Heart left ventricle (tissue), 16 donors: ENCODE measurements at places on chromosomes 4 and X. TPM values are rescaled to one million over a fixed set of nuclear protein-coding genes. Genes with fewer than 3 reads are reported as not detected.

Gene POU3F4
- not detected for polyA plus RNA-seq

Gene GNRHR
- polyA plus RNA-seq: not detected

Gene KIT
- polyA plus RNA-seq: 0.08 TPM

Gene BCOR
- 15.5 TPM for polyA plus RNA-seq

Gene F8
- polyA plus RNA-seq: 60.2 TPM

Gene SLC6A14
- not detected for polyA plus RNA-seq

Gene IGSF1
- 0.12 TPM for polyA plus RNA-seq

Gene MMRN1
- polyA plus RNA-seq: 1.6 TPM

Gene SSX3
- not detected for polyA plus RNA-seq

Gene IL21
- not detected for polyA plus RNA-seq

GRCh38 chr4:76984788-76985211 lies 35.2 kb downstream of the SEPTIN11 start:
- H3K4me3 ChIP-seq: no peak overlapping the region
- H3K4me1 ChIP-seq: peaks cover 9% of the 10 kb centered on the region
- H3K27me3 ChIP-seq: no peaks in the 10 kb centered on the region
- H3K36me3 ChIP-seq: no peaks in the 10 kb centered on the region
- DNase-seq: peak; percentile 57

- DNase-seq: no peak
- peak overlapping the region; percentile 97 for H3K27ac ChIP-seq
- H3K4me3 ChIP-seq: peak overlapping the region; percentile 94
Observed at GRCh38 chr4:176319151-176319703, 539 bp upstream of the SPCS3 start.

- H3K27ac ChIP-seq: no peak overlapping the region
- H3K4me1 ChIP-seq: no peaks in the 10 kb centered on the region
- no peaks in the 10 kb centered on the region for H3K36me3 ChIP-seq
- no peak overlapping the region for H3K4me3 ChIP-seq
- H3K27me3 ChIP-seq: no peaks in the 10 kb centered on the region
- no peak for DNase-seq
Observed at GRCh38 chr4:102589743-102590142, 88.6 kb downstream of the NFKB1 start.

DNA sequence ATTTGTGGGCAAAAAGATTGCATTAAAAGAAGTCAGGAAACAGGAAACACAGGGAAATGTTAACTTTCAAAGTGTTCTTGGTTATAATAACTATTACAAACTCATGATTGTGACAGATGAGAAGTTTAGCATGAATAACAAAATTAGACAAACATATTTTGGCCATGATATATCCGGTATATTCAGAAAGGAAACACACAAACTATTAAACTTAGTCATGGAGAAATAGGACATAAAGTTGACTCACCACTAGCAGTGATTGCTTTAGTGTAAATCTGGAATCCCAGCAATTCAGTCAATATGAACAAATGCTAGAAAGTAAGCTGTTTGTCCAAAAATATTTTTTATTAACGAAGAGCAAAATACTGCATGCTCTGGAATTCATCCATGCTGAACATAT lies 1299.9 kb downstream of the C4orf33 start:
- H3K4me1 ChIP-seq: no peaks in the 10 kb centered on the region
- no peak for DNase-seq
- H3K27me3 ChIP-seq: no peaks in the 10 kb centered on the region

DNA sequence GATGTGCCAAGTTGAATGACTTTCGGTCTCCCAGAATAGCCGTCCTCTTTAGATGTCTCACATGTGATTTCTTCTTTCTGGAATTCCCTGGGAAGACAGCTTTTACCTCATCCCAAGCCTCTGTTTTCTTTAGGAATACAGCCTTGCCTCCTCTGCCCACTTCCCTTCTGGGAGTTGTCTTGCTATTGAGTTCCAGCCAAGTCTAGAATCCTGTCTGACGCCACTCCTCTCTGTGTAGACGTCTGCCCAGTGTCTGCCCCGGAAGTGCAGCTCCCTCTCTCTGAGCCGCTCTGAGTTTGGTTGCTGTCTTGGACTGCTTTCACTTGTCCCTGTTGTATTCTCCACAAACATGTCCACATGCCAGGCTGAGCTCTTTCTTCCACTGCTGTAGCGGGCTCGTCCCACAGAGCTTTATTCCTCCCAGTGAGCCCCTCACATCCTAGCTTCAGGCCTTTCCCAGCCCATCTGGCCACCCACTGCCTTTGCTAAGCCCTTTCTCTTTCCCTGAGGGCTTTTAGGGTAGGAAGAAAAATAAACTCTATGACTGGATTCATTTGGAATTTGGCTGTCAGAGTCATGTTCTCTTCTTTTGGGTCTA lies 9.0 kb upstream of the IGFBP7 start:
- peaks cover 33% of the 10 kb centered on the region for H3K4me1 ChIP-seq
- H3K36me3 ChIP-seq: no peaks in the 10 kb centered on the region
- DNase-seq: peak; percentile 71
- peak overlapping the region; percentile 36 for H3K4me3 ChIP-seq
- peak overlapping the region; percentile 69 for H3K27ac ChIP-seq

- no peaks in the 10 kb centered on the region for H3K4me1 ChIP-seq
- DNase-seq: no peak
- H3K27me3 ChIP-seq: no peaks in the 10 kb centered on the region
- H3K27ac ChIP-seq: no peak overlapping the region
Observed at GRCh38 chr4:77264826-77265225, 107.8 kb downstream of the CCNG2 start.

DNA sequence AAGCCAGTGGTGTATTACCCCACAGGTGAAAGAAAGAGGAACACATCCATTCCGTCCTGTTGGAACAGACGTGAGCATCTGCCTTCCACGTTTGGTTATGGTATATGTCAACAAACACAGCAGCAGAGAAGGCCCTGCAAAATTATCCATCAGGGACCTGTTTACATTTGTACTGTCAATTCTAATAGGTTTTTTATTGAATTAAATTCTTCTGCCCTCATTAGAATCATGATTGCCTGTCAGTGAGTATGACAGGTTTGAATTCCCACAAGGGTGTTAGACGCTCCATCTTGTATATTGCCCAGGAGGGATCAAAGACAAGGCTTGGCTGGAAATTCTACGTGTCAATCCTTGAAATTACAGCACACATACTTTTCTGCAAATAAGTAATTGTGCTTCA lies 339.9 kb upstream of the NOCT start:
- H3K4me1 ChIP-seq: peaks cover 19% of the 10 kb centered on the region
- DNase-seq: no peak
- no peak overlapping the region for H3K27ac ChIP-seq
- H3K4me3 ChIP-seq: no peak overlapping the region

- no peak overlapping the region for H3K4me3 ChIP-seq
- H3K4me1 ChIP-seq: no peaks in the 10 kb centered on the region
- no peaks in the 10 kb centered on the region for H3K27me3 ChIP-seq
- no peak for DNase-seq
Observed at GRCh38 chr4:112378858-112379257, 81.7 kb downstream of the ALPK1 start.

- H3K4me1 ChIP-seq: peaks cover 17% of the 10 kb centered on the region
- H3K36me3 ChIP-seq: no peaks in the 10 kb centered on the region
- H3K27me3 ChIP-seq: no peaks in the 10 kb centered on the region
- no peak overlapping the region for H3K4me3 ChIP-seq
Observed at GRCh38 chr4:123415977-123416376, 19.4 kb downstream of the SPRY1 start.

GRCh38 chrX:101051153-101051548 lies 760 bp downstream of the TRMT2B start:
- H3K36me3 ChIP-seq: no peaks in the 10 kb centered on the region
- H3K27ac ChIP-seq: peak overlapping the region; percentile 85
- H3K4me3 ChIP-seq: peak overlapping the region; percentile 67
- H3K4me1 ChIP-seq: no peaks in the 10 kb centered on the region
- DNase-seq: peak; percentile 10
- H3K27me3 ChIP-seq: no peaks in the 10 kb centered on the region

DNA sequence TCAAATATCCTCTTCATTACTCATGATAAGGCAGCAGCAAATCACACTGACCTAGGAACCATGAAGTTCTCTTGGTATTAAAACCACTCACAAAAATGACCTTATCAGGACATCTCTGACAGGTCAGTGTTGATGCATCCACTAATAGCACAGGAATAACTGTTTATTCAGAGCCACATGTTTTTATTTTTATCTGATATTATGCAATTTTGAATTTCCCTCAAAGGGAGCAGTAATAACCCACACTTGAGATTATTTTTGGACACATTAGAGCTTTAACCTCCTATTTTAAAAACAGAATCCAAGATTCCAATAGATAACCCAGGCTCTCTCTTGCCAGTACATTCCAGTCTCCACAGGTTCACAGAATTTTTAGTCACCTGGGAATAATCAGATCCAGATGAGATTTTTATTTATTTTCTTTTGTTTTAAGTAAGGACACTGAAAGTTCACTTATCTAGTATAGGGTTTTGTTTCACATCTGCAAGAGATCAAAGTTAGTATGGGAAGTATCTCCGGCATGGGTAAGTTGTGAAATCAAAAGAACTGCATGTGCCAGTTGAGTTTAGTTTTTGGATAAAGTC lies 36.3 kb upstream of the MYOZ2 start:
- peaks cover 45% of the 10 kb centered on the region for H3K4me1 ChIP-seq
- DNase-seq: no peak
- no peak overlapping the region for H3K4me3 ChIP-seq
- H3K27ac ChIP-seq: peak overlapping the region; percentile 47
- no peaks in the 10 kb centered on the region for H3K27me3 ChIP-seq

DNA sequence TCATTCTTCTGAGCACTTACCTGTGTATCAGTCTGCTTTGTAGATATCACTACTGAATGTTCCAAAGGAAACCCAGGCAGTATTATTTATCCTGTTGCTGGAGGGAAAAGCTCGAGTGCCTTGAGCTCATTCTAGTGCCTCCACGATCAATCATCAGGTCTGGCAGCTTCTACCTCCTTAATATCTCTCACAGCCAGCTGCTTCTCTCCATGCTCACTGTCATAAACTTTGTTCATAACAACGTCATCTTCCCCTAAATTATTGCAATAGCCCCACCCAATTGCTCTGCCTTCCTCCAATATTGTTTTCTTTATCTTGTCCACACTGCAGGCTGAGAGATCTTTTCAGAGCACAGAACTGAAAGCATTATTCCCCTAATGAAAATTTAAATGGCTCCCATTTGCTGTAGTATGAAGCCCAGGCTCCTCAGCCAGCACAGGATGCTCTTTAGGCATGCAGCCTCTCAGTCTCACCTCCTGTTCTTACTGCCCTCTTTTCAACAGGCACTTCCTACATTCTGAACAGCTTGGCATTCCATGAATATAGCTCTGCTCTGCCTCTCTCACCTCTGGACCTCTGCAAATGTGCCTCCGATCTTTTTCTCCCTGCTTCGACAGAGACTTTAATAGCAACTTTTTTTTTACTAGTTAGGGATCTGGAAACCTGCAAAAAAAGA lies 504.2 kb upstream of the IGFBP7 start:
- H3K27me3 ChIP-seq: no peaks in the 10 kb centered on the region
- no peaks in the 10 kb centered on the region for H3K4me1 ChIP-seq
- no peaks in the 10 kb centered on the region for H3K36me3 ChIP-seq
- no peak for DNase-seq
- no peak overlapping the region for H3K27ac ChIP-seq

GRCh38 chr4:140189805-140190204 lies 35.8 kb upstream of the MAML3 start:
- no peaks in the 10 kb centered on the region for H3K27me3 ChIP-seq
- H3K36me3 ChIP-seq: no peaks in the 10 kb centered on the region
- H3K4me3 ChIP-seq: no peak overlapping the region
- no peak overlapping the region for H3K27ac ChIP-seq
- H3K4me1 ChIP-seq: peaks cover 7% of the 10 kb centered on the region
- no peak for DNase-seq

DNA sequence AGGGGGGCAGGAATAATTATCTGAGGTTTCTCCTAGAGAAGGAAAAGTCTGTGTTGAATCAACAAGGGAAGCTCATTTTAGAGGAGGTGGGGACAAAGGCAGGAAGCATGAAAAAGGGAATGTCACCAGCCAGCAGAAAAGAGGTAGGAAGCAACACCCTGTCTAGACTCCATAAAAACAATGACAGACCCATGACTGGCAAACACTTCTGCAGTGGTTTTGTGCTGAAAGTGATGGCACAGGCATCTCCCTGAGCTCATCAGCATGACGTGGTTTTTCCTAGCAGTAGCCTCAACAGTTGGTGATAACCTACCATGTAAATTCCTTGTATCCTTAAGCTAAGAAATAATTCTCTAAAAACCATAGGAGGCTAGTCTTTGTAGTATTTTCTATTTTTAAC lies 110.7 kb upstream of the GALNT7 start:
- peak overlapping the region; percentile 41 for H3K27ac ChIP-seq
- DNase-seq: no peak
- H3K4me3 ChIP-seq: no peak overlapping the region
- H3K36me3 ChIP-seq: no peaks in the 10 kb centered on the region
- no peaks in the 10 kb centered on the region for H3K27me3 ChIP-seq

GRCh38 chrX:153635788-153636668 lies 11.0 kb upstream of the DUSP9 start:
- H3K4me3 ChIP-seq: no peak overlapping the region
- no peak for DNase-seq
- H3K36me3 ChIP-seq: no peaks in the 10 kb centered on the region
- no peaks in the 10 kb centered on the region for H3K4me1 ChIP-seq

GRCh38 chr4:94251094-94251493 lies 43.4 kb downstream of the SMARCAD1 start:
- H3K27me3 ChIP-seq: no peaks in the 10 kb centered on the region
- H3K27ac ChIP-seq: no peak overlapping the region
- H3K36me3 ChIP-seq: peaks cover 59% of the 10 kb centered on the region
- no peak for DNase-seq
- H3K4me3 ChIP-seq: no peak overlapping the region
- H3K4me1 ChIP-seq: no peaks in the 10 kb centered on the region

GRCh38 chr4:113695328-113696169 lies 66.0 kb downstream of the CAMK2D start:
- H3K4me1 ChIP-seq: peaks cover 77% of the 10 kb centered on the region
- H3K27me3 ChIP-seq: no peaks in the 10 kb centered on the region
- DNase-seq: no peak
- no peak overlapping the region for H3K4me3 ChIP-seq
- no peak overlapping the region for H3K27ac ChIP-seq

- H3K27ac ChIP-seq: no peak overlapping the region
- no peaks in the 10 kb centered on the region for H3K4me1 ChIP-seq
- H3K27me3 ChIP-seq: no peaks in the 10 kb centered on the region
- H3K4me3 ChIP-seq: no peak overlapping the region
- DNase-seq: no peak
Observed at GRCh38 chr4:82611527-82611926, 49.7 kb upstream of the TMEM150C start.

- no peak for DNase-seq
- H3K27me3 ChIP-seq: no peaks in the 10 kb centered on the region
Observed at GRCh38 chr4:15373363-15373762, 54.5 kb upstream of the C1QTNF7 start.

GRCh38 chr4:3445111-3445820 lies 3.5 kb downstream of the HGFAC start:
- no peaks in the 10 kb centered on the region for H3K4me1 ChIP-seq
- no peaks in the 10 kb centered on the region for H3K27me3 ChIP-seq
- no peak overlapping the region for H3K27ac ChIP-seq
- no peaks in the 10 kb centered on the region for H3K36me3 ChIP-seq
- no peak for DNase-seq

DNA sequence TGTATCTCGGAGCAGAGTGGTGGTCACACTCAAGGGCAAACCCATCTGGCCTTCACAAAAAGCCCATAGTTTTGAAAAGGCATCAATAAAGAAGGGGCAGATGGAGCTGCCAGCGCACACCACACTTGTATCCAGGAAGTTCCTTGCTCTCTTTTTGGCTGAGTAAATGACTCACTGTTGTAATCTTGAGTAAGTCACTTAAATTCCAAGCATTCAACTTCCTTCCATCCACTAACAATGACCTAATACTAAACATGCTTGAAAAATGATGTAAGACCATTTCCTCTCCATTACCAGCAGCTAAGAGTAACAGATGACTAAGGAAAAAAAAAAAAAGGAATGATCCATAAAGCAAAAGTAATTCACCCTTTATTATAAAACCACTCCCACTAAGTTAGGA lies 32.4 kb upstream of the MYOZ2 start:
- H3K27ac ChIP-seq: peak overlapping the region; percentile 60
- H3K36me3 ChIP-seq: no peaks in the 10 kb centered on the region
- peak; percentile 33 for DNase-seq
- peaks cover 18% of the 10 kb centered on the region for H3K4me1 ChIP-seq
- no peaks in the 10 kb centered on the region for H3K27me3 ChIP-seq
